Type B pancreatic cell (in vitro differentiated cells): ENCODE measurements at places on chromosomes 7 and 10.

DNA sequence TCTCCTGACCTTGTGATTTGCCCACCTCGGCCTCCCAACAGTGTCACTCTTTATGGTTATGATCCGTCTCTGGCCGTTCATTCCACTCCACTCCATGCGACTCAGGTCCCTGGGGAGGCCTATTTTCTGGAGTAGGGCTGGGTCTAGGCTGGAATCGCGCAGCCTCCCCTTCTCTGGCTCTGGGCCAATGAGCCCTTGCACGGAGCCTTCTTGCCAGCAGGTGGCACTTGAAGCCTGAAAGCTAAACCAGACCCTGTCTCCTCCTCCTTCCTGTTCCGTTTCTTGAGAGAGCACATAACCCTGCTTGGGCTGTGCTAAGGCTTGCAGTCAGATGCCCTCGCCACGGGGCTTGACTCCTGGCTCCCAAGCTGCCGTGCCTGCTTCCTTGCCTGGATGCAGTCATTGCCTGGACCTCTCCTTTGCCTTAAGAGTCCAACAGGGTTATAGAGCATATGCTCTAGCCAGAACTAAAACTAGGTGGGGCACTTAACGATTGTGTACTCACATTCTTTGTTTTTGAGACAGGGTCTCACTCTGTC lies 9.6 kb upstream of the DNAJB12 start:
- peak; percentile 90 for DNase-seq

DNA sequence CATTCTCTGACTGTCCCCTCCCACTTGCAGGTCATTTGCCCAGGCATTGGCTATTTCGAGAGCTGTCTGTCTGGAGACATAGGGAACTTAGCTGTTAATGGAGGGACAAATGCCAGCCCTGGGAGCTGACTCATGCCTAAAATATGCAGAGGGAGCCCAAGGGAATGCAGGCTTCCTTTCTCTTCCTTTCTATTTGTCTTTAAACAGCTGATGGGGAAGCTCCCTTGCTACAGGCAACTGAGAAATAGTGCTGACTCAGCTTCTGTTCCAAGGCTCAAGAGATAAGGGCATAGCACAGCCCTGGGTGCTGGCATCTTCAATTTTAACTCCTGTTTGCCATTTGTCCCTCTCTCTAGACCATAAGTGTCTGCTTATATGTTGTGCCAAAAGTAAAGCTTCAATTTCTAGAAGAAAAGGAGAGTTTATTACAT lies 82.7 kb upstream of the C1GALT1 start:
- DNase-seq = no peak

DNA sequence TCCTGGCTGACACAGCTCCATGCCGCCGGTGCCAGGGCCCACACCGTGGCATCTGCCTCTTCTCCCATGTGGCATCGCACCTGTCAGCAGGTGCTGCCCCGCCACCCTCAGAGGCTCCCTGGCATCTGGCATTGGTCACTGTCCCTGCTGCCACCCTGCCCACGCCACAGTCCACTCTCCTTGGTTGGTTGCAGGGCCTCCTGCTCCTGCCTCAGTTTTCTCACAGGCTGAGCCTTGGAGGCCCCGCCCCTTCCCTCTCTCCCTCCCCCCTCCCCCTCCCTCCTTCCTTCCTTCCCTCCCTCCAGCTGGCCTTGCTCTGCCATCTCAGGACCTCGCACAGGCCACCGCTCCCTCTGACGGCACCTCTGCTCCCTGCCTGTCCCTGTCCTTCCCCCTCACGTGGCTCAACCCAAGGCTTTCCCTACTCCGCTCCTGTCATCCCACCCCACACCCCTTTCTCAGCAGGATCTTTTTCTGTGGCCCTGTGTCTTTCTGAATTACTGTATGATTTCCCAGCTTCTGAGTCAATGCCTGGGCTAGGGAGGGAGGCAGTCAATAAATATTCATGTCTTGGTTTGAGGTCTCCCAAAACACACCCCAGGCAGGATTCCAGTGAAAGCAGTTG lies 87.4 kb downstream of the INPP5A start:
- DNase-seq = no peak

- DNase-seq = no peak
Measured at GRCh38 chr10:127815147-127815546, 77.6 kb downstream of the CLRN3 start.

GRCh38 chr7:18361756-18362155 lies 133.8 kb upstream of the HDAC9 start:
- no peak for DNase-seq

- DNase-seq = no peak
Measured at GRCh38 chr7:103396471-103396870, 49.0 kb downstream of the PSMC2 start.

DNA sequence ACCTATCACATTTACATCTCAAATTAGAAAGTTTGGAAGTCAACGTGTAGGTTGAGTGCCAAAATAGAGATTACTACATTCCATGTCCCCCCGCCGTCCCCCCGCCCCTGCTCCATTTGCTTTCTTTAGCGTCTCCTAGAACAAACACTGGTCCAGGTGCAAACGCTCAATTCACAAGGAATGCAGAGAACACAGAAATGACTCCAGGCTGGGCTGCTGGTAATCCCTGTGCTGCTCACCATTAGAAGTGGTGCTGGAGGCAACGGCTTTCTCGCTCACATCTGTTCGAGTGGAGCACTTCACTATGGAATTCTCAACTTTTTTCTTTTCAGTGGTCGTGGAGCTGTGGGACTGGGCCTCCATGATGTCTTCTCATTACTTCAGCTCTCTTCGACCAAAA lies 14.1 kb downstream of the GLI3 start:
- DNase-seq = no peak

DNA sequence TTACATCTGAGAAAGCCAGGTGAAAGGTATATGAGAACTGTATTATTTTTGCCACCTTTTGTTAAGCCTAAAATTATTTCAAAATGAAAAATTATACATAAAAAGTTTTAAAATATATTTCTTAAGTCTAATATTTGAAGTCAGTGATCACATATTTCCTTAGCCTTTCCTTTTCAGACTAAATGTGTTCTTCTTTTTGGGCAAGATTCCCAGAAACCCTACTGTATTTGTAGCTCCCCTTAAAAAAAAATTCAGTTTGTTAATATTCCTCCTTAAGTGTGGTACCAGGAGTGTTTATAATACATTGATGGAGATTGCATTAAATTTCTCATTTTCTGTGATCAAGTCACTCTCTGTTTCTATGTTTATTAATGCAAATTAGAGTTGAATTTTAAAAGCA lies 22.8 kb downstream of the DNAJC1 start:
- DNase-seq = no peak

DNA sequence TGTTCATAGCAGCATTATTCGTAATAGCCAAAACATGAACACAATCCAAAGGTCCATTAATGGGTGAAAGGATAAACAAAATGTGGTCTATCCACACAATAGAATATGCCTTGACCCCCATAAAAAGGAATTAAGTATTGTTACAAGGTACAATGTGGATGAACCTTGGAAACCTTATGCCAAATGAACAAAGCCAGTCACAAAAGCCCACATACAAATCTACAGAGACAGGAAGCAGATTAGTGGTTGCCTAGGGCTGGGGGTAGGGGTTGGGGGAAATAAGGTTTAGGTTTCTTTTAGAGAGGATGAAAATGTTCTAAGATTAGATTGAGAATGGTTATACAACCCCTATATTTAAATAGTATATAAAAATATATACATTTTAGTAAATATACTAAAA lies 34.8 kb downstream of the PIP4K2A start:
- no peak for DNase-seq

GRCh38 chr7:351256-351655 lies 61.3 kb downstream of the FOXL3 start:
- no peak for DNase-seq

DNA sequence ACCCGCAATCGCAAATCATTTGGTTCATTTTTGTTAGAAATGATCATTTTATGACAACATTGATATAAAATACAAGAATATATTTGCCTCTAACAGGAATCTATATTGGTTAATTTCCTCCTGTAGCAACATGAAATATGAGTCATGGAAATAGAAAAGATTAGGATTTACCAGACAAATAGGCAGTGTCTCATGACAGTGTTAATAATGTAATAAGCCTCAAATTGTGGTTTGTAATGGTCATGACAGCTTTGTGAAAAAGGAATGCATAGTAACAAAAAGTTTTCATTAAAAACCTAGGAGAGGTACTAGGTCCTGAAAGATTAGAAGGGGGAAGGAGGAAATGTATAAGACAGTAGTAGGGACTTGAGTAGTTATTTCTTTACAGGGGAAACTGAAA lies 7.9 kb upstream of the SLK start:
- DNase-seq = no peak
